ENCODE measurements at places on chromosomes 3 and 15. TPM values are rescaled to one million over a fixed set of nuclear protein-coding genes. Genes with fewer than 3 reads are reported as not detected.

The GOLGA6L22 gene
- total RNA-seq = not detected

DNA sequence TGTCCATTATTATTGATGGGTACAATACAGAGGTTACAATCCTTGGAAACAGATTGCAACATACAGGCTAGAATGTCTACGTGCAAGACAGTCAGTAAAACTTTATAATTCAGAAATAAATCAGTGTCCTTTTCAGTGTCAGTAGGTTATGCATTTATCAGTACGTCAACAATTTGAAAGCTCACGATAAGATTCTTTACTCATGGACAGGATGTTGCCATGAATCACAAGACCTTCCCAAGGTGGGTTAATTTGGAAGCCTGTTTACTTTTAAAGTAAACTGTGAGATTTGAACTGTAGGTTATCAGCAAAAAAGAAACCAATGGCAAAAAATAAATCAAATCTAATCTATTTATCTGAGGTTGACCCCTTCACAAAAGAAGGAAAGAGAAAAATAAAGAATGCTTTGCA lies 243.9 kb upstream of the AGTR1 start:
- DNase-seq = no peak

DNA sequence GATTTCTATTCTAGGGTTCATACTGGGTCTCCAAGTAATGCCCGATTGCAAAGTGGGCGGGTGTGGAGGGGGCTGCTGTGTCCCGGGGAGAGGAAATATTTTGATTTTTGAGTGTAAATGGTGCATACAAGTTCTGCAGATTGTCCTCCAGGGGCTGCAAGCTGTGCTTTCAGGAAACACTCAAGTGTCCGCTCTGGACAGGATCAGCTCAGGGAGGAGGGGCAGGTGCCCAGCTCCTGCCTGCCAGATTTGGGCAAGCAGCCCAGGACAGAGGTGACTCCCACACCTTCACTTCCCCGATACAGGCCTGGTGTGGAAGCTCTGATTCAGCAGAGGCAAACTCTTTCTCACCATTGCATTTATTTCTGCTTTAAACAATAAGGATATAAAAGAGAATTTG lies 142.7 kb downstream of the ALDH1A2 start:
- no peak for DNase-seq

- DNase-seq = no peak
Observed at GRCh38 chr15:48695088-48695826, 49.7 kb upstream of the FBN1 start.

DNA sequence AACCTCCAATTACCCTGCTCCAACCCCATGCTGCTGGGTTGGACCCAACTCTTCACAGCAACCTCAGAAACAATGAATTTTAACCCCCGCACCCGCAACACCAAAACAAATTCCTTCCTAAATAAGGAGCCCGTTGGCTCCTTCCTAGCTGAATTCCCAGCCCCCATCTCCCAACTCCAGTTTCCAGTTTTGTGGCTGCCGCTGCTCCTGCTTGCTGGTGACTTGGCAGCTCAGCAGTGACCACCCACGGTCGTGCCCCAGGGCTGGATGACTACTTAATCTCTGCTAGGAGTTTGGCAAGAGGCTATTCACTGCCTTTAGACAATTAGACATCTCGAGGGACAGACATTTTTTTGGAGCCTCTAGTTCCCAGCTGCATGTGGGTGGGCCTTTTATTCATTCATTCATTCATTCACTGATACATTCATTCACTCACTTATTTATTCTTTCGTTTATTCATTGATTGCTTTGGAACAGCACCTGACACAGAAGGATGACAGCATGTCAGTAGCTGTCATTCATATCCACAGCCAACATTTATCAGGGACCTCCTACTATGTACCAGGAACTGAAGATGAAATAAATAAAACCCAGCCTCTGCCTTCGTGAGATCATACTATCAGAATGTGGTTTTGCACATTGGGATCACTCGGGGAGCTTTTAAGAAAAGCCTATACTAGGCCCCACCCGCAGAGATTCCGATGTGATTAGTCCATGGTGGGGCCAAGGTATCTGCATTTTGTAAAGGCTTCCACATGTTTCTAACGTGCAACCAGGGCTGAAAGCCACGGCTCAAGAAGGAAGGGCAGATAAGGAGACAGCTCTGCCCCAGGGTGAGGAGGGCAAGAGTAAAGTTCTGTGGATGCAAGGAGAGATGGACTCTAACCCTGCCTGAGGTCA lies 256.5 kb downstream of the SHQ1 start:
- DNase-seq = no peak
